Kidney glomerular epithelial cell (primary cell): ENCODE measurements at places on chromosomes 1 and 21.

- no peak for DNase-seq
Observed at GRCh38 chr1:23801338-23801748, 789 bp upstream of the GALE start.

GRCh38 chr1:225930566-225930965 is 6.5 kb upstream of the PYCR2 start:
- DNase-seq, result no peak

- DNase-seq, result no peak
Observed at GRCh38 chr1:155976062-155976912, 2.1 kb downstream of the ARHGEF2 start.

- DNase-seq, result no peak
Observed at GRCh38 chr1:86191958-86192357, 35.4 kb upstream of the COL24A1 start.

- DNase-seq, result peak; percentile 82
Observed at GRCh38 chr1:209875515-209875914, 47.7 kb downstream of the UTP25 start.

DNA sequence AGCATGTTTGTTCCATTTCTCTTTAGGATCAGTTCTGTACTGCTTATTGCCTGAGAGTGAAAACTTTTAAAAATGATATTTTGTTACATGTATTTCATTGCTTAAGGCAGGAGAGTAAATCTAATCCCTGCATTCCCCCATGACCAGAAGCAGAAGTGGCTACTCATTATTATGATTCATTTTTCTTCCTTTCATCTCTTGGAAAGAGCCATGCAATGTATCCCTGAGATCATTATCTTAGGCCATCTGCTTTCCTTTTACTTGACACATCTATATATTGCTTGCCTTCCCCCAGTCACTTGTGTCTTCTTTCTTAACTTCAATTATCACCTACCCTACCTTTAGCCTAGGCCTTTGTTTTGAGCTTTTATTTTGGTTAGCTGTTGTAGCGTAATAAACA is 430.4 kb upstream of the CHRM3 start:
- DNase-seq, result no peak

GRCh38 chr1:210650403-210650802 is 321.7 kb downstream of the HHAT start:
- DNase-seq, result no peak

DNA sequence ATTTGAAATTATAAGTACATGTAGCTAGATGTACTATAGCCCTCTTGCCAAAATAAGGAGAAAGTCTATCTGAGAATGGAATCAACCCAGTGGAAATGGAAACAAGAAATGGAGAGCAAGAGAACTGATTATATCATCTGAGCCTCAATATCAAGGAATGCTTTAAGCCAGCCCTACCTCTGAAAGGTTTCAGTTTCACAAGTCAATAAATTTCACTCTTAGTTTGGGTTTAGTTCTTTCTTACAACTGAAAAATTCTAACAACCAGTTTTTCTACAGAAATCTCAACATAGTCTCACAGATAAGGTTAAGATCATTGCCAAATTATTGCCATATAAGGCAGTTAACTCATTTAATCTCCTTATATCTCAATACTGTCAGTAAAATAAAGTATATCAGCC is 80.0 kb downstream of the EPS15 start:
- no peak for DNase-seq

GRCh38 chr1:5740865-5741860 is 251.1 kb downstream of the NPHP4 start:
- no peak for DNase-seq

GRCh38 chr1:26288311-26288941 is 8.5 kb downstream of the SH3BGRL3 start:
- no peak for DNase-seq

GRCh38 chr1:235702412-235702811 is 52.8 kb upstream of the GNG4 start:
- no peak for DNase-seq

GRCh38 chr1:239247285-239247684 is 139.1 kb upstream of the CHRM3 start:
- DNase-seq, result no peak
